ENCODE measurements at places on chromosomes 2 and 18.

- no peak for DNase-seq
Measured at GRCh38 chr2:225457482-225457881, 58.0 kb downstream of the NYAP2 start.

DNA sequence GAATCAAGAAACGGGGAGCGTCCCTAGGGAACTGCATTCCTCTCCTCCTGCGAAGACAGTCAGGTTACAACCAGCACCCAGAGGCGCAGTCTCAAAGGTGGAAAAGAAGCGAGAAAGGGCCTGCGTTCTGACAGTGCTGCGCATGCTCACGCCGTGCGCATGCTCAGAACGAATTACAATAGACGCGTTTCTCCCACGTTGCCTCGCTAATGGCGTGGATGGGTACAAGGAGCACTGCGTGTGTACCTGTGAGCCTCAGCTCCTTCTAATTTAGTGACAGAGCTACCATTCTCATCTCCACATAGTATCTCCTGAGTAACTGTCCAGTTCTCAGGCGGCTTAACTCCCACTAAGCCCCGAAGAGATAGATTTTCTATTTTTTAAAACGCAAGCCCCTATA lies 448.8 kb downstream of the TXNL1 start:
- no peak for DNase-seq

- DNase-seq, result no peak
Measured at GRCh38 chr2:214856137-214856536, 46.7 kb upstream of the BARD1 start.

DNA sequence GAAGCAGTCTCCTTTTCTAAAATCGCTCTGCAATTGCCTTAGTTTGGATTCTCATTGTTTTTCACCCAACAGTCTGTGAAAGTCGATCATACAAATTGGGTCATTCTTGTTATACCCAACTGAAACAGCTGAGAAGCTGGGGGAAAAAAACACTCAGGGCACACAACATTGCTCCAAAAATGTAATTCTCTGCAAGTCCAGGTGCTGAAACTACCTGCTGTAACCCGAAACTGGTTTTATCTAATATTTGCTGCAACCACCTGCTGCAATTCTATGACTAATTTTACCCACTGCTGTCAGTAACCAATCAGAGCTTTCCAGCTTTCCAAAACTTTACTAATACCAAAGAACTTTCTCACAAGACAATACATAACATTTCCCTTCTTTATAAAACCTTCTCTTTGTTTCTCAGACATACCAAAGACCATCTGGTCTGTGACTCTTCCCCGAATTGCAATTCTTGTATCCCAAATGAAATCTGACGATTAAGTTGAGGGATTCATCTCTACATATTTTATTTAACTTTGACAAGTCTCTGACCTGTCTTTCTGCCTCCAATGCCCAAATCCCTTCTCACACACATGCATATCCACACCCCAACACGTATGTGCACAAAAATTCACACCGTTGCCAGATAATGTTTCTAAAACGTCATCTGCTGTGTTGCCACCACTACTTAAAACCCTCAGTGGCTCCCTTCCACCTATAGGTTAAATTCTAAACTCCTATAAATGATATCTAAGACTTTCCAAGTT lies 198.3 kb downstream of the PIEZO2 start:
- DNase-seq, result no peak

GRCh38 chr2:48120759-48121242 lies 214.5 kb upstream of the FBXO11 start:
- no peak for DNase-seq

- DNase-seq, result peak; percentile 58
Measured at GRCh38 chr2:15636972-15637785, 45.5 kb downstream of the DDX1 start.

DNA sequence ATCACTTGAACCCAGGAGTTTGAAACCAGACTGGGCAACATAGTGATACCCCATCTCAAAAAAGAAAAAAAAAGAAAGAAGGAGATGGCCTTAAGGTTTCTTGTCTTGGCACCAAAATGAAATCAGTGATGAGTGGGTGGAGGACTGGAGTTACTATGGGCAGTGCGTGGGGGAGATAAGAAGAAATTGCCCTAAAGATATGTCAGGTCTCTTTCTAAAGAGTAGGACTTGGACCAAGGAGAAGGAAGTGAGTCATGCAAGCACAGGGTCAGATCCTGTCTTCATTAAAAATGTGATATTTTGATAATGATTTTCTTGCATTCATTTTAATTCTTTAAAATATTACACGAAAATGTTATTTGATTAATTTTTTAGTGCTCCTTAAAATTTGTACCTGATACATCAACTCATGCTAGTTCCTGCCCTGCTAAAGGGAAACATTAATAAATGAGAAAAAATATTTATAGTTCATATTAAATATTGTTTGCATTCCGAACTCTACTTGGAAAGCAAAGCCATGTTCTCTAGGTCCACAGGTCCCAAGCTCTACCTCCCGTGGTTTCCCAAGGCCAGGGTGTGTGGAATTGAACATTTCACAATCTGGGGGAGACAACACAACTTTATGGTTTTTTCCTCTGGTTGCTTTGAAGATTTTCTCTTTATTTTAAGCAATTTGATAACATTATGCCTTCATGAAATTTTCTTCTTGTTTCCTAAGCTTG lies 62.6 kb upstream of the CTLA4 start:
- no peak for DNase-seq
